ENCODE measurements at places on chromosomes 2 and 18.

- DNase-seq: peak; percentile 79
These were observed 4.9 kb downstream of the TM4SF20 start for GRCh38 chr2:227374158-227374557.

DNA sequence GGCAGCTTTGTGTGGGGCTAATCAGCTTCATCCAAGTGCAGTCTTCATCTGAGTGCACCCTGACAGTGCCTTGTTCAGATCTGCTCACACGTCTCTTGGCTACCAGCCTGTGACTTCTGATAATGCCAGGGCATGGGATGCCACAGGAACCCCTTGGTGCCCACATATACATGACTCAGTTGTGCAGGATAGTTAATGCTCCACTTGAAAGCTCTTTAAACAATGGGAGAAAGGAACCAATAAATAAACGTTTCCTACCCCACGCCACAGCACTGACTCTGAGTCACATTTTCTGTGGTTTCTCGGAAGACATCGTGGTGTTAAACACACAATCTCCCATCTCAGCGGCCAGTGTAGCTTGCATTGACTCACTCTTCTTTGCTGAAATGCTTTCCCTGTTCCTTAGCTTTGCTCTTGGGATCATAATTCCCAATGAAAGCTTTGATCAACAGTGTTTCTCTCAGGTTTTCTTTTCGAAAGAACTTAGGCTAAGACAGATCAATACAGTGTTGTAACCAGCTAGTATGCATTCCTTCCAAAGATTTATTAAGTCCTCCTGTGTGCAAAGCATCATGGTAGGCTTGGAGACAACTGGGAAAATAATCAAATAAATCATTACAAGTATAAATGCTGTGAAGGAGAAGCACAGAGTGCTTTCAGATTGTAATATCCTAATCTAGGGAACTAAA is 142.0 kb downstream of the COPS8 start:
- peak; percentile 50 for DNase-seq

DNA sequence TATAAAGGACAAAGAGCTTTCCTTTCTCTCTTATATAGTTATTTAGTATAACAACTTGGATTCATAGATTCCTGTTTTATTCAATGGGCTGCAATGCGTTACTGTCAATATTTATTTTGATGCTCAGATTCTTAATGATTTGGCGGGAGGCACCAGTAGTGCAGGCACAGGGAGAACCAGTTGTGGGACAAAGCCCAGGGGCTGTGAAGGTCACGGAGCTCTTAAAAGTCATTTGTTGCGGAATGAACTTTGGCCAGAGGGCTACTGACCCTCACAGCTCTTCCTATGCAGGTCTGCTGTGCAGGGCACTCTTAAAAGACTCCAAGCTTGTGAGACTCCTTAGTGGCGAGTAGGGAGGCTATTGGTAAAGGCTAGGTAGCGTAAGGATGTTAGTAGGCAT is 34.0 kb downstream of the BCL2L11 start:
- DNase-seq: no peak

- no peak for DNase-seq
These were observed 1077.9 kb upstream of the ZEB2 start for GRCh38 chr2:145597809-145598208.

DNA sequence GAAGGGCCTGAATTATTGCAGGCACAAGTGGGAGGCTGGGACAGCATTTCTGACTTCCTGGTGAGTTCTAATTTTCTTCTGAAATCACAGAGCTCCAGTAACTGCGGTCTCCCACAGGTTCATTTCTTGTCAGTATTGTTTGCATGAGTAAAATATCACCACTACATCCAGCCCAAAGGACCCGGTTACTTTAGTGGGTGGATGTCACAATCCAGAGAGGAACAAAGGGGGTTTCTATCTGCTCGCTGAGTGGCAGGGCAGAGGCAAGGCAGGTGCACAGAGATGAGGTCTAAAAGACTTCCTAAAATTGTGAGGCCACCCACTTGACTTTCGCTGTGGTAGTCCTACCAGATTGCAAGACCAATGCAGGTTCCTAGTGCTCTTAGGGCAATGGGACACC is 800.4 kb upstream of the ID2 start:
- DNase-seq: no peak

GRCh38 chr2:177239053-177239452 is 25.5 kb downstream of the NFE2L2 start:
- DNase-seq: no peak

- no peak for DNase-seq
These were observed 60.6 kb downstream of the ZEB2 start for GRCh38 chr2:144459286-144459685.

DNA sequence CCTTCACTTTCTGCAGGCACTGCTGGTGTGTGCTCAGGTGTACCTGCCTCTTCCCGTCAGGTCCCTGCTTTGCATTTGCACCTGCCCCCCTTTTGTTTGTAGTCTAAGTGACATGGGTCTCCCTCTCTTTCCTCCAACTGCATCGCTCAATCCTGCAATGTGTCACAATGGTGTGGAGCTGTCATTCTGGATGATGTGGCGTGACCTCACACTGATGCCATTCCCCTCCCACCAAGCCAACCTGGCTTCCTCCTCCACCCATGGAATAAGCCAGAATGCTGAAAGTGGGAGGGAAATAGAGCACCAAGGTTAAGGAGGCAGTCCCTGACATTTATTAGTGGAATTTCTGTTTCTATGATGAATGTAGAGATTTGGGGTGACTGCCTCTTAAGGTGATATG is 156.7 kb downstream of the ZBTB7C start:
- no peak for DNase-seq

GRCh38 chr2:142076317-142076716 is 54.5 kb downstream of the LRP1B start:
- no peak for DNase-seq

GRCh38 chr2:59988341-59988740 is 565.1 kb downstream of the BCL11A start:
- no peak for DNase-seq

DNA sequence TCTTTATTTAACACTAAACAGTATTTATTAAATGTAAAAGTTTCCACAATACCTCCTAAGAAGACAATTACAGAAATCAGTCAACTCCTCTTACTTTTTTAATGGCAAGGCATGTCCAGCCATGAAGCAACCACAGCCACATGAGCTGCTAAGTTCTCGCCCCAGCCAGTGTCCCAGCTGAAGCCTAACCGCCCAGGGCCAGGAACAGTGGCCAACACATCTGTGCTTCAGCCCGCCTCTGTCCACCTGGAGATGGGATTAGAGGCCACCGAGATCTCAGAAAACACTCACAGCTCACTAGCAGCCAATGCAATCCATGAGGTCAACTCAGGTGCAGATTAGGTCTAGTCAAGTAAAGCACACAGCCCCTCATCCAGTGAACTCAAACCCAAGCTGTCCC is 40.2 kb downstream of the PID1 start:
- no peak for DNase-seq

GRCh38 chr18:44714376-44714775 is 33.7 kb downstream of the SETBP1 start:
- no peak for DNase-seq

DNA sequence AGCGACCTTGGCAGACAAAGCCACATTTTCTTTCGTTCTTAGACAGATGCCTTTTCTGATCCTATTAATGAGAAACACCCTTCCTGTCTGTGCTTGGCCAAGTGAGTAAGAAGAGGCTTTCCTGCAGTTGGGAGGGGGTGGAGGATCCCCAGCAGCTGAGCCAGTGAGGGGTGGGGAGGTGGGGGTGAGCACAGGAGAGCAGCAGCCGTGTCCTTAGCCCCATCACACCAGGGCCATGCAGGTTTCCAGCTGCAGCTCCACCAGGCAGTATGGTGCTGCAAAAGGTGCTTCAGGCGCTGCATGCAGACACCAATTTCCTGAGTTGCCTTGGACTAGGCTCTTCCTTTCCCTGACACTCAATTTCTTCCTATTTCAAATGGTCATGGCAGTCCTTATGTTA is 123.3 kb upstream of the SIX2 start:
- DNase-seq: no peak

- no peak for DNase-seq
These were observed 88.1 kb downstream of the VSNL1 start for GRCh38 chr2:17628349-17629261.

- no peak for DNase-seq
These were observed 37.6 kb downstream of the TMEM163 start for GRCh38 chr2:134681201-134681600.

GRCh38 chr2:218813771-218814460 is 17.7 kb downstream of the PRKAG3 start:
- DNase-seq: no peak

GRCh38 chr2:121539750-121540469 is 9.2 kb downstream of the RNU4ATAC start:
- no peak for DNase-seq
